Thymus (tissue), 14 donors: ENCODE measurements at places on chromosomes 2 and 18.

GRCh38 chr2:75406131-75406581, 154.6 kb downstream of the EVA1A start:
- H3K4me3 ChIP-seq = no peak overlapping the region
- no peak for DNase-seq
- H3K27ac ChIP-seq = no peak overlapping the region
- H3K36me3 ChIP-seq = no peaks in the 10 kb centered on the region
- H3K4me1 ChIP-seq = no peaks in the 10 kb centered on the region

GRCh38 chr2:26860211-26860850, 12.4 kb downstream of the DPYSL5 start:
- H3K27me3 ChIP-seq = peaks cover 9% of the 10 kb centered on the region
- DNase-seq = no peak
- H3K27ac ChIP-seq = no peak overlapping the region
- H3K4me1 ChIP-seq = no peaks in the 10 kb centered on the region
- H3K36me3 ChIP-seq = no peaks in the 10 kb centered on the region
- no peak overlapping the region for H3K4me3 ChIP-seq

GRCh38 chr2:152134488-152135280, 35.8 kb upstream of the CACNB4 start:
- H3K36me3 ChIP-seq = peaks cover 5% of the 10 kb centered on the region
- no peak overlapping the region for H3K4me3 ChIP-seq
- H3K27me3 ChIP-seq = no peaks in the 10 kb centered on the region
- no peak for DNase-seq
- H3K4me1 ChIP-seq = no peaks in the 10 kb centered on the region

GRCh38 chr2:59196491-59196890, 955.4 kb upstream of the FANCL start:
- no peaks in the 10 kb centered on the region for H3K4me1 ChIP-seq
- no peaks in the 10 kb centered on the region for H3K36me3 ChIP-seq
- H3K4me3 ChIP-seq = no peak overlapping the region

DNA sequence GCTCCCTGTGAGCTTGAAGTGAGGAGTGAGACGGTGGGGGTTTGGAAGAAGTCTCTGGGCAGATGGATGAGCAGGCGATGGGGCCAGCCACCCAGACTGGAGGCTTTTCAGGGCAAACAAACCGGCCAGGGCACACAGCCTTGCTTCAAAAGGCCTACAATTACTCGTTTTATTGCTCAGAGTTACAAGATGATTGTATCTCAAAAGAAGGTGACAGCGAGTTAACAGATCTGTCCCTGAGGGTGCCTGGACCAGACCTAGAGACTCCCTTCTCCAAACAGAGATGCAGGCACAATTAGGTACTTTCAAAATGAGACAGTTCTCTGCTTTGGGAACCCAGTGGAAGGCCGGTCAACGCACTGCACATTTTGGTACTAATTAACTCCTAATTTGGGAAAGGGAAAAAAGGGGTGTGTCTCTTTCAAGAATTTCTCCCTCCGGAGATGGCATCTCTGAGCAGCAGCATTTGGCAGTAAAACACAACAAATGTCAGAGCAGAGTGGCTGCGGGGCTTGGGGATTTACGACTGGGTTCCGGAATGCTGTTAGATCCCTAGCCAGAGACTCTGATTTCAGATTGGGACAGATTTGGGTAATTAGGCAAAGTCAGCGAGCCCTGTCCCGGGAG, 226.7 kb downstream of the TTC32 start:
- no peak overlapping the region for H3K27ac ChIP-seq
- no peak for DNase-seq
- H3K27me3 ChIP-seq = peaks cover 9% of the 10 kb centered on the region
- no peaks in the 10 kb centered on the region for H3K4me1 ChIP-seq
- H3K36me3 ChIP-seq = no peaks in the 10 kb centered on the region
- H3K4me3 ChIP-seq = no peak overlapping the region

- peak within 1 kb of the TSS; percentile 81 for H3K4me3 ChIP-seq
- H3K27me3 ChIP-seq = no peaks in the 10 kb centered on the region
- H3K4me1 ChIP-seq = peaks cover 17% of the 10 kb centered on the region
Observed at GRCh38 chr2:11746376-11746806, at the start of gene LPIN1. Gene LPIN1, plus strand, starts transcription at chr2:11746632. Its CDS starts 18,910 bp downstream, at chr2:11765542.

DNA sequence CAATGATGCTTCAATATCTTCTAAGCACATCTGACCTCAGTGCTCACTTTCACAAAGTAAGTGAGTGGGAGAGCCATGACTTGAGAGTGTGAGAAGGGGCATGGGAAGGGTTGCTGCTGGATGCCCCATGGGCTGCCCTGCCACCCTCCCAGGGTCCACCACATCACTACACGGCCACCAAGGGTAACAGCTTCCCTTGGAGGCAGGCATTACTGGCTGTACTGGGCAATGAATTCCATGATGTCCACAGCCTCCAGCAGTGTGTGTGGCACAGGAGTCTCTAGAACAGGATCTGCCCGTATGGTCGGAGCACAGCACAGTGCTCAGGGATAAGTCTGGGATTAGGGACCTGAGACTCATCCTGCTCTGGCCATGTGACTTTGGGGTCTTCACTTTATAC, 481.0 kb upstream of the MYT1L start:
- no peak overlapping the region for H3K4me3 ChIP-seq
- no peaks in the 10 kb centered on the region for H3K36me3 ChIP-seq
- DNase-seq = no peak
- no peak overlapping the region for H3K27ac ChIP-seq
- peaks cover 2% of the 10 kb centered on the region for H3K27me3 ChIP-seq

GRCh38 chr2:120255986-120256650, 3.5 kb downstream of the RALB start:
- no peak overlapping the region for H3K27ac ChIP-seq
- no peaks in the 10 kb centered on the region for H3K36me3 ChIP-seq
- peaks cover 16% of the 10 kb centered on the region for H3K27me3 ChIP-seq
- no peak for DNase-seq
- H3K4me1 ChIP-seq = peaks cover 22% of the 10 kb centered on the region
- no peak overlapping the region for H3K4me3 ChIP-seq

GRCh38 chr2:9099341-9099751, 95.9 kb upstream of the MBOAT2 start:
- H3K4me3 ChIP-seq = no peak overlapping the region
- no peak for DNase-seq
- peaks cover 7% of the 10 kb centered on the region for H3K27me3 ChIP-seq
- peaks cover 3% of the 10 kb centered on the region for H3K4me1 ChIP-seq
- no peaks in the 10 kb centered on the region for H3K36me3 ChIP-seq

DNA sequence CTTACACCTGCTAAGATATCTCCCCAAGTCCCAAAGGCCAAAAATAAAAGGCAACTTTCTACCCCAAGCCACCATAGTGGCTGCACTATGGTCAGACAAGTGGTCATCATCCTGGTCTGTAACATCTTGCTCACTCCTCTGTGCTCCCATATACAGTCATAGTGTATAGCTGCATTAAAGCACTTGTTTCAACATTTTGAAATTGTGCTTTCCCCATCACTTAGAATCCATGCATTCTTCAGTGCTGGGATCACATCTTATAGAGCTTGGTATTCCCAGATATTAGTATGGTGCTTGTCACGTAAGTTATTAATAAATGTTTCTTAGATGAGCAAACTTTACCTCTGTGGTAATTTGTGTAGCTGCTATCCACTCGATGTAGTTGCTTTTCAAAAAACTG, 40.4 kb upstream of the CDC42EP3 start:
- H3K36me3 ChIP-seq = no peaks in the 10 kb centered on the region
- H3K4me1 ChIP-seq = no peaks in the 10 kb centered on the region
- no peak overlapping the region for H3K27ac ChIP-seq
- no peak overlapping the region for H3K4me3 ChIP-seq
- no peaks in the 10 kb centered on the region for H3K27me3 ChIP-seq
- DNase-seq = no peak

GRCh38 chr18:73881396-73881917, 266.2 kb downstream of the FBXO15 start:
- DNase-seq = no peak
- no peaks in the 10 kb centered on the region for H3K4me1 ChIP-seq
- no peak overlapping the region for H3K4me3 ChIP-seq
- H3K36me3 ChIP-seq = no peaks in the 10 kb centered on the region

GRCh38 chr2:179817181-179817841, 44.1 kb downstream of the ZNF385B start:
- no peaks in the 10 kb centered on the region for H3K4me1 ChIP-seq
- H3K4me3 ChIP-seq = no peak overlapping the region
- H3K36me3 ChIP-seq = no peaks in the 10 kb centered on the region
- no peak for DNase-seq
- H3K27me3 ChIP-seq = no peaks in the 10 kb centered on the region

GRCh38 chr2:155701721-155702120, 630.8 kb downstream of the NR4A2 start:
- no peak overlapping the region for H3K4me3 ChIP-seq
- H3K27ac ChIP-seq = no peak overlapping the region
- no peaks in the 10 kb centered on the region for H3K4me1 ChIP-seq
- H3K27me3 ChIP-seq = no peaks in the 10 kb centered on the region

- H3K4me3 ChIP-seq = no peak overlapping the region
- peaks cover 24% of the 10 kb centered on the region for H3K27me3 ChIP-seq
Observed at GRCh38 chr18:12291161-12291560, 16.9 kb upstream of the TUBB6 start.

GRCh38 chr18:13437796-13438506, 219.4 kb downstream of the LDLRAD4 start:
- H3K4me1 ChIP-seq = peaks cover 74% of the 10 kb centered on the region
- peaks cover 16% of the 10 kb centered on the region for H3K36me3 ChIP-seq
- no peaks in the 10 kb centered on the region for H3K27me3 ChIP-seq
- H3K27ac ChIP-seq = peak overlapping the region; percentile 98
- peak overlapping the region; percentile 17 for H3K4me3 ChIP-seq

- no peak for DNase-seq
- H3K4me3 ChIP-seq = no peak overlapping the region
- no peaks in the 10 kb centered on the region for H3K4me1 ChIP-seq
- H3K36me3 ChIP-seq = no peaks in the 10 kb centered on the region
Observed at GRCh38 chr2:59588286-59588685, 965.2 kb downstream of the BCL11A start.

DNA sequence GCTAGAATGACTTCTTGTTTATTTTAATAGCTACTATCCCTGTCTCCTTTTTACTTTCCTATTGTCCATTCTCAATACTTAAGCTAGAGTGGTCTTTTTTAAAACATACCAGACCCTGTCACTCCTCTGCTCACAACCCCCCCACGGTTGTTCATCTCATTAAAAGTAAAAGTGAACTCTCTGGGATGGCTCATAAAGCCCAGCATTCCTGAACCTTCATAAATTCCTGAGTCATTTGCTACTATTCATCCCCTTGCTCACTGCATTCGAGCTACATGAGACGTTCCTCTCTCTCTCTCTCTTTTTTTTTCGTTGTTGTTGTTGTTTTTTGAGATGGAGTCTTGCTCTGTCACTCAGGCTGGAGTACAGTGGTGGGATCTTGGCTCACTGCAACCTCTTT, 148.7 kb upstream of the DSEL start:
- H3K27ac ChIP-seq = no peak overlapping the region
- H3K4me1 ChIP-seq = no peaks in the 10 kb centered on the region
- H3K27me3 ChIP-seq = no peaks in the 10 kb centered on the region
- H3K36me3 ChIP-seq = no peaks in the 10 kb centered on the region
- no peak for DNase-seq
- no peak overlapping the region for H3K4me3 ChIP-seq

DNA sequence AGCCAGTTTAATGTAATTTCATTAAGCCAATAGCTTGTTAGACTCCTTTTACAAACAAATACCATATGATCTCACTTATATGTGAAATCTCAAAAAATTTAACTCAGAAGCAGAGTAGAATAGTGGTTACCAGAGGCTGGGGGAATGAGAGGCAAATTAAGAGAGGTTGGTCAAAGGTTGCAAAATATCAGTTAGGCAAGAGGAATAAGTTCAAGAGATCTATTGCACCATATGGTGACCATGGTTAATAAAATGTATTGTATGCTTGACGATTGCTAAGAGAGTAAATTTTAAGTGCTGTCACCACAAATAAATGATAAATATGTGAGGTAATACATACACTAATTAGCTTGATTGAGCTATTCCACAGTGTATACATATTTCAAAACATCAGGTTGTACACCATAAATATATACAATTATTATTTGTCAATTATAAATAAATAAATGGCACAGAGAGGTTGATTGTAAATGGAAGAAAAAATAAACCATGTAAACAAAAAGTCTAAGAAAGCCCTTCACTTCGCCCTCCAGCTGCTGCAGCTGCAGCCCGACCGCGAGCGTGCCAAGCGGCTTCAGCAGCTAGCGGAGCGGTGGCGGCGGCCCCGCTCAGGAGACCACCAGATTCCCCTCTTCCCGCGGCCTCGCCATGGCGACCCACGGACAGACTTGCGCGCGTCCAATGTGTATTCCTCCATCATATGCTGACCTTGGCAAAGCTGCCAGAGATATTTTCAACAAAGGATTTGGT, 23.0 kb upstream of the ACTR2 start:
- no peak for DNase-seq
- no peaks in the 10 kb centered on the region for H3K36me3 ChIP-seq
- no peaks in the 10 kb centered on the region for H3K27me3 ChIP-seq
- H3K27ac ChIP-seq = no peak overlapping the region

GRCh38 chr2:172403402-172403801, 24.0 kb upstream of the ITGA6 start:
- no peaks in the 10 kb centered on the region for H3K36me3 ChIP-seq
- peaks cover 5% of the 10 kb centered on the region for H3K4me1 ChIP-seq
- H3K4me3 ChIP-seq = no peak overlapping the region
- DNase-seq = no peak

GRCh38 chr2:141820893-141821292, 309.9 kb downstream of the LRP1B start:
- no peaks in the 10 kb centered on the region for H3K4me1 ChIP-seq
- no peak overlapping the region for H3K27ac ChIP-seq
- no peaks in the 10 kb centered on the region for H3K27me3 ChIP-seq
- H3K36me3 ChIP-seq = no peaks in the 10 kb centered on the region
- no peak overlapping the region for H3K4me3 ChIP-seq

- H3K27ac ChIP-seq = no peak overlapping the region
- no peaks in the 10 kb centered on the region for H3K4me1 ChIP-seq
- DNase-seq = no peak
Observed at GRCh38 chr18:64127172-64127571, 21.7 kb downstream of the LINC00305 start.

DNA sequence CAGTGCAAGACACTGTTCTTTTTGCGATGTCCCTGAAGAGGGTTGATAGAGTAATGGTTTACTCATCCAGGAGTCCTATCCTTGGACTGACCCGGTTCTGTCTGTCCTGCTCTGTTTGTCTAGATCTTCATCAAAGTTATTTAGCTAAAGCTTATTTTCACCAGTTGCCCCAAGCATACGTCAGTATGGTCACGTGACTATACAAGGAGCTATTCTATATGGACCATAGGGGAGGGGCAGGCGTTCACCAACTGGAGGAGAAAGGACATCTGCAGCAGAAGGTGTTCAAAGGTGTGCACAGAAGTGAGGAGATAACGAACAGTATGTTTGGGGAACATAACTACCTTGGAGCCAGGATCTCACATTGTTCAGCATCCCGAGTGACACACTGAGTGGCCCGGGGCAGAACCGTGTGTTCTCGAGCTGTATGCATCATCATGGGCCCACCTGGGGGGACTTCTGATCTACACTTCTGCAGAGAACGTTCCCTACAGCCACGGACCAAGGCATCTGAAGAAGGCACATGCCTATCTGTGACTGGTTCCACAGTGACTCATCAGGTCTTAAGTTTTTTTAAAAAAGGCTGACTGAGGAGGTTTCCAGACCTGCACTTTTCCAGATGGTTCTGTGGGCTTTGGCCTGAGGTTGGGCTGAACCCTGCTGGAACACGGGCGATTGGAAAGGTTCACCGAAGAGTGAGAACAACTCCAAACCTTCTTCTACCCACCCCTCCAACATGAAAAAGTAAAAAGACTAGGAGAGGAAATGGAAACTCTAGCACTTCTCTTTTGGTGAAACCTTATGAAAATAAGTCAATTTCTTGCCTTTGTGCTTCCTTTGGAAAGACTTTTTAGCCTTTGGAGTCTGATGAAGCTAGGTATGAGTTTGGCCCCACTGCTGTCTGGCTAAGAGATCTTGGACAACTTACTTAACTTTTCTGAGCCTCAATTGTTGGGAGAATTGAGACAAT, 68.6 kb upstream of the YWHAQ start:
- H3K27ac ChIP-seq = no peak overlapping the region
- no peaks in the 10 kb centered on the region for H3K27me3 ChIP-seq
- no peak for DNase-seq
- H3K4me1 ChIP-seq = no peaks in the 10 kb centered on the region
- no peaks in the 10 kb centered on the region for H3K36me3 ChIP-seq
